NCI-H1105 (cell line): ENCODE measurements at places on chromosomes 11 and 22.

- DNase-seq = no peak
Observed at GRCh38 chr11:86509588-86509974, 134.9 kb downstream of the CCDC81 start.

DNA sequence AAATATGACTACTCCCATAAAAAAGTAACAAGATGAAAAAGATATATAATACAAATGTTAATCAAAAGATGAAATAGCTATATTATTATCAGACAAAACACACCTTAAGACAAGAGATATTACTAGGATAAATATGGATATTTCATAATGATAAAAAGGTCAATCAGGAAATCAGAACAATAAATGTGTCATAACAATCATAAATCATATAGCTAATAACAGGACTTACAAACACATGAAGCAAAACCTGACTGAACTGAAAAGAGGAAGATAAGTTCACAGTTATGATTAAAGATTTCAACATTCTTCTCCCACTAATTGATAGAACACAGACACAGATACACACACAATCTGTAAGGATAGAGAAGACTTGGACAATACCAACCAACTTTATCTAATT is 47.2 kb downstream of the EIF3M start:
- no peak for DNase-seq

- DNase-seq = no peak
Observed at GRCh38 chr11:127640561-127641451, 640.2 kb upstream of the KIRREL3 start.

DNA sequence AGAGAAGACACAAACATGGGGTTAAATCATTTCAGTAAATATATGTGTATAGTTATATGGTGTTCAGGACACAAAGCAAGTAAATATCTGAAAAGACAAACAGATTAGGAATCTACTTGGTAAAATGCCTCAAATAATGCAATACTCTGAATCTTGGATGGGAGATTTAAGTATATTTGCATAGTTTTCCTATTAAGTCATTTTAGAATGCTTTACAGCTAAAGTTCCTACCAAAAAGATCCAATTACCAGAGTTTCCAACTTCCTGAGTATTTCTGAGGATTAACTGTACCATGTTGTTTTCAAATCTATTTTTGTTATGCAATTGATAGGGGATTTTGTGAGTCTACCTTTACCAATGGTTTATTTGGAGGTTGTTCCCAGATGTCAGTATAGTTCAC is 424.4 kb upstream of the CCDC179 start:
- no peak for DNase-seq

GRCh38 chr22:21652010-21652546 is 10.0 kb downstream of the SDF2L1 start:
- peak; percentile 77 for DNase-seq

DNA sequence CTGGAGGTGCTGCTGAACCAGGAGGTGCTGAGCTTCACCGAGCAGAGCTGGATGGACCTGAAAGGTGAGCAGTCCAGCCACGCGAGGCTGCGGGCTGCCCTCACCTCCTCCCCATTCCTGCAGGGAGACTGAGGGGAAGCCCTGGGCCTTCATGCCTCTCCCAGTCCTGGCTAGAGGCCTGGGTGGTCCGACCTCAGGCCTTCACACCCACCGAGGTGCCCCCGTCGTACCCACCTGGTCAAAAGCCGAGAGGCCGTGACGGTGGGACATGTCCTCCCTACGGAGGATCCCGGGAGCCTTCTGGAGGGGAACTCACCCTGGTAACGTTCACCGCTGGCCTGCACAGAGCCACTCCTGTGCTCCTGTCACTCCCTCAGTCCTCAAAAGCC is 5.1 kb downstream of the SUSD2 start:
- DNase-seq = no peak

- DNase-seq = no peak
Observed at GRCh38 chr11:65059959-65060824, 1.8 kb upstream of the NAALADL1 start.

GRCh38 chr11:121717296-121717695 is 264.5 kb upstream of the SORL1-AS1 start:
- no peak for DNase-seq
